ENCODE measurements at places on chromosomes 3 and 15. TPM values are rescaled to one million over a fixed set of nuclear protein-coding genes. Genes with fewer than 3 reads are reported as not detected.

Gene CTXN2
- not detected for total RNA-seq

Gene ZNF860
- total RNA-seq, result 1.5 TPM

Gene CPN2
- total RNA-seq, result not detected

Gene FETUB
- 0.08 TPM for total RNA-seq

Gene CFAP100
- not detected for total RNA-seq

Gene SNTN
- not detected for total RNA-seq
